T-helper 2 cell treated with Interferon-gamma antibody and Interleukin-4, amounts not matched to agents 5 μg/mL and 100 μg/mL, for 36 hours (primary cell): ENCODE measurements at places on chromosomes 7 and 10.

GRCh38 chr10:8278099-8278498 lies 223.6 kb downstream of the GATA3 start:
- peaks cover 11% of the 10 kb centered on the region for H3K36me3 ChIP-seq
- no peaks in the 10 kb centered on the region for H3K27me3 ChIP-seq
- DNase-seq, result peak; percentile 50

GRCh38 chr7:106729720-106730385 lies 68.9 kb upstream of the CCDC71L start:
- no peak overlapping the region for H3K27ac ChIP-seq
- peaks cover 3% of the 10 kb centered on the region for H3K36me3 ChIP-seq
- no peaks in the 10 kb centered on the region for H3K27me3 ChIP-seq
- no peak for DNase-seq

GRCh38 chr10:12822126-12822892 lies 179.2 kb downstream of the CCDC3 start:
- no peak overlapping the region for H3K4me3 ChIP-seq
- no peaks in the 10 kb centered on the region for H3K4me1 ChIP-seq
- no peaks in the 10 kb centered on the region for H3K27me3 ChIP-seq
- H3K36me3 ChIP-seq, result no peaks in the 10 kb centered on the region

DNA sequence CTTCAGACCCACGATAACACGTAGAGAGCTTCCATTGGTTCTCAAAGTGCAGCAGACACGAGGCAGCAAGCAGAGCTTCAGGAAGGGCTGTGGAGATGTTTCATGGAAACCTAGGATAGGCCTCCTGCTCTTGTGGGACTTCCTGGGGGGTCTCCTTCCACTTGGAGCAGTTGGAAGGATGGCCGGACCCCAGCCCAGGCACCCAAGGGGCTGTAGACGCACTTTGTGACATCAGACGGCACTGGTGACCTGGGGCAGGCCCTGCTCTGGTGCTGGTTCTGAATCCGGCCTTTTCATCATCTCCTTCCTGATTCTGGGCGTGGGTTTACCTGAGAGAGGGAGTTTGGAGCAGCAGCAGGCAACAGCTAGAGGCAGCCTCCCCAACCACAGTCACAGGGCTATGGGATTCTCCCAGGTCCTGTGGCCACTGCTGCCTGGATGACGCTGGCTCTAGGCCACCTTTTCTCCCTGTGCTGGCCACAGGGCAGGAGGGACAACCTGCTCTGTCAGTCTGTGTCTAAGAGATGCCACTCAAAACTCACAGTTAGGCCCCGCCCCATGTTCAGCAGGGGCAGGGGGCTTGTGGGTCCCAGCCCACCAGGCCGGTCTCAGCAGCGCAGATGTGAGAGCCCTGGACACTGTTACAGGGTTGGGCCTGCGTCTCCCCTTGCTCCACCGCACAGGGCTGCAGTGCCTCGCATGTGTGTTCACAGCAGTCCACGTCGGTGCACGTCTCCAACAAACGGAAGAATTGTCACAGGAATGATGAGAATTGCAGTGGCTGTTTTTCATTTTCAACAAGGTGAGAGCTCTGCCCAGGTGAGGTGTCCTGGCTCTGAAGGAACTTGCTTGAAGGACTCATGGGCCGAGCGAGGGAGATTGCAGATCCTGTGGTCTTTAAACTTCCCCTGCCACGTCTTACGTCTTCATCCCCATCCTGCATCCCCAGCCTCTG lies 569.3 kb downstream of the TCERG1L start:
- DNase-seq, result no peak
- H3K4me3 ChIP-seq, result no peak overlapping the region
- H3K27me3 ChIP-seq, result no peaks in the 10 kb centered on the region
- H3K36me3 ChIP-seq, result no peaks in the 10 kb centered on the region

DNA sequence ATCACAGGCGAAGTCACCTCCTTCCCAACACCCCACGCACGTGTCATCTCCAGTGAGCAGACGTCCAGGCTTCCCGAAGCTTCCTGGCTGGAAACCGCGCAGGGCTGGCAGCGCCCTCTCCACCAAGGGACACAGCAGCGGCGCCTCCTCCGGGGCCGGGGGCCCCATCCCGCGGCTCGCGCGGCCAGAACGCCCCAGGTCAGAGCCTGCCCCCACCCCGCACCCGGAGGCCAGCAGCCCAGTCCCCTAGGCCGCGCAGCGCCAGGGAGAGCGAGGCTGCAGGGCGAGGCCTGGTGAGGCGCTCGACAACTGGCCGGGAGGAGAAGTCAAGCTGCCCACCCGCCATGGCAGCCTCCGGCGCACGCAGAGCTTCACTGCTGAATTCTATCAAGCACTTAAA lies 247.0 kb downstream of the SEMA3D start:
- H3K4me1 ChIP-seq, result no peaks in the 10 kb centered on the region
- no peak overlapping the region for H3K4me3 ChIP-seq
- DNase-seq, result no peak
- H3K27me3 ChIP-seq, result no peaks in the 10 kb centered on the region

GRCh38 chr10:69736886-69737641 lies 64.6 kb upstream of the COL13A1 start:
- H3K4me3 ChIP-seq, result no peak overlapping the region
- H3K4me1 ChIP-seq, result peaks cover 18% of the 10 kb centered on the region
- H3K27me3 ChIP-seq, result peaks cover 33% of the 10 kb centered on the region
- DNase-seq, result no peak
- H3K36me3 ChIP-seq, result no peaks in the 10 kb centered on the region

GRCh38 chr10:73873838-73874215 lies 528 bp downstream of the CAMK2G start:
- H3K27me3 ChIP-seq, result no peaks in the 10 kb centered on the region
- no peak overlapping the region for H3K27ac ChIP-seq
- H3K4me3 ChIP-seq, result peak overlapping the region; percentile 24
- peaks cover 55% of the 10 kb centered on the region for H3K4me1 ChIP-seq

GRCh38 chr10:73183667-73184281 lies 15.9 kb downstream of the FAM149B1 start:
- peaks cover 17% of the 10 kb centered on the region for H3K36me3 ChIP-seq
- no peak for DNase-seq
- H3K4me3 ChIP-seq, result no peak overlapping the region
- H3K4me1 ChIP-seq, result no peaks in the 10 kb centered on the region

- peaks cover 5% of the 10 kb centered on the region for H3K4me1 ChIP-seq
- no peak overlapping the region for H3K27ac ChIP-seq
- no peak overlapping the region for H3K4me3 ChIP-seq
Measured at GRCh38 chr10:87942884-87943527, 79.6 kb downstream of the PTEN start.

DNA sequence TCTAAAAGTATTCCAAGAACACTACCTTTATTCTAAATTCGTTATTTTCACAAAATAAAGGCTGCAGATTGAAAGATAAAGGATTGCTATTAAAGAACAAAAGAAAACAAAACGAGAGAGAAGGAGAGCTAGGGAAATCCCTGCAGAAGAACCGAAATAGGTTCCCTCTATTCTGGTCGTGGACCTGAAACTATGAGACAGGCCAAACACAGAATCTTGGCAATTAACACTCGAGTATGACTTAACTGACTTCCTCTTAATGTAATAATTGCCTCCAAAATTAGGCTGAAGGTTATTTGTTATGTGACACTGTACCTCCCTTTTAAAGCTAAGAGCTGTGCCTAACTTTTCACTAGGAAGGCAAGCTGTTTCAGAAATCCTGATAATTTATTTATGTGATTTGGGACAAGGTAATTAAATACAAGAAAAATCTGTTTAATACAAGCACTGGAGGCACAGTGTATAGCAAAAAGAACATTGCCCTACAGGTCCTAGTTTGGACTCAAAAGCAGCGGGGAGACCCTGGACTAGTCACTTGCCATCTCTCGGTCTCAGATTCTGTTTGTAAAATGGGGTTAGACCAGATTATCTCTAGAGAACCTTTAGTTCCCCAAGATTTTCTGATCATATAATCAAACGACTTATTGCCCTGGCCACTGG lies 11.6 kb downstream of the NAMPT start:
- no peaks in the 10 kb centered on the region for H3K27me3 ChIP-seq
- no peak overlapping the region for H3K4me3 ChIP-seq
- peaks cover 8% of the 10 kb centered on the region for H3K4me1 ChIP-seq
- H3K36me3 ChIP-seq, result peaks cover 62% of the 10 kb centered on the region
- no peak overlapping the region for H3K27ac ChIP-seq

DNA sequence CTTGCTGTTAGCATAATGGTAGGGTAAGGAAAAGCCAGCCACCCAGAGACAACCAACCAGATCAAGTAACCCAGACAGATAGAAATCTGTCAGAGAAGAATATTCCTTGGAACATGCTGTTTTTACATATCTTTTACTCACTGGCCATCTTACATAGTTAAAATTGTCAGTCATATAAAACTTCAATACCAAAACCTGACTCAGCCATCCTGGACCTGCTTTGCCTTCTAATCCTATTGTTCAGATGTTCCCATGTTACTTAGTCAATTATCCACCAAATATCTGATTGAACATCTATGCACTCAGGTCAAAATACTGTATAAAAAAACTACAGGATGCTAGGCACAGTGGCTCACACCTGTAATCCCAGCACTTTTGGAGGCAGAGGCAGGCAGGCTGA lies 466.5 kb upstream of the NRP1 start:
- DNase-seq, result no peak
- H3K27me3 ChIP-seq, result no peaks in the 10 kb centered on the region
- H3K4me3 ChIP-seq, result no peak overlapping the region
- H3K36me3 ChIP-seq, result no peaks in the 10 kb centered on the region
- H3K4me1 ChIP-seq, result no peaks in the 10 kb centered on the region

DNA sequence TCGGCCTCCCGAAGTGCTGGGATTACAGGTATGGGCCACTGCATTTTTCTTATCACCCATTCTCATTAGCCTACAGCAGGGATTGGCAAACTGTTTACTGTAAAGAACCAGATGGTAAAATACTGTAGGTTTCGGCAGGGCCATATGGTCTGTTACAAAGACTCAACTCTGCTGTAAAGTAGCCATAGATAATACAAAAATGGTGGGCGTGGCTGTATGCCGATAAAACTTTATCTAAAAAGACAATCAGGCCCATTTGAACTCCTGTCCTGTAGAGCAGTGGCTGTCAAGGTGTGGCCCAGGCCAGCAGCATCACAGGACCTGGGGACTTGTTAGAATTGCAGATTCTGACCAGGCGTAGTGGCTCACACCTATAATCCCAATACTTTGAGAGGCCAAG lies 134.3 kb downstream of the CUX1 start:
- no peak overlapping the region for H3K4me3 ChIP-seq
- H3K27me3 ChIP-seq, result no peaks in the 10 kb centered on the region
- no peak overlapping the region for H3K27ac ChIP-seq
- DNase-seq, result no peak

GRCh38 chr10:21159669-21160068 lies 262.6 kb upstream of the NEBL start:
- H3K27ac ChIP-seq, result no peak overlapping the region
- H3K27me3 ChIP-seq, result no peaks in the 10 kb centered on the region
- H3K36me3 ChIP-seq, result no peaks in the 10 kb centered on the region
- H3K4me1 ChIP-seq, result no peaks in the 10 kb centered on the region
- DNase-seq, result no peak

GRCh38 chr10:94220717-94221116 lies 142.0 kb downstream of the NOC3L start:
- no peak overlapping the region for H3K27ac ChIP-seq
- H3K4me1 ChIP-seq, result no peaks in the 10 kb centered on the region
- no peak for DNase-seq
- no peaks in the 10 kb centered on the region for H3K27me3 ChIP-seq
- H3K36me3 ChIP-seq, result no peaks in the 10 kb centered on the region

GRCh38 chr7:155374276-155375252 lies 76.9 kb downstream of the INSIG1 start:
- DNase-seq, result no peak
- peak overlapping the region; percentile 9 for H3K4me3 ChIP-seq
- peaks cover 5% of the 10 kb centered on the region for H3K36me3 ChIP-seq
- peaks cover 16% of the 10 kb centered on the region for H3K4me1 ChIP-seq
- H3K27ac ChIP-seq, result peak overlapping the region; percentile 37
- H3K27me3 ChIP-seq, result peaks cover 87% of the 10 kb centered on the region
